ENCODE measurements at places on chromosomes 6 and 20.

- DNase-seq: no peak
These were observed 92.6 kb upstream of the SOX4 start for GRCh38 chr6:21501021-21501354.

DNA sequence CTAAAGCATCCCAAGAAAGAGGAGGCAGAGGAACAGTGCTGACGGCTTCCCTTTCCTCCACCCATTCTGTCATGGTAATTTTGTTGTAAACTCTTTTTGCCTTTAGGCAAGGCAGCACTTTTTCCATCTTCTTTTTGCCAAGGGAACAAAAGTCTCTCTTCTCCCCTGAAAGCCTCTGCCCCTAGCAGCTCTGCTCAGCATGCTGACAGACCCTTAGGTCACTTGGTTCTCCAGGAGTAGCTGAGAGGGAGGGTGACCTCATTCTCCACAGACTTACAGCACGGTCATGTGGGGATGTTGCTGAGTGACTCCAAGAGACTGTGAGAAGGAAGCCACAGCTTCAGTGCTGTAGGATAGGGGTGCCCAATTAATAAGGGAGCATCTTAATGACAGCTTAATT is 81.1 kb upstream of the RALGAPA2 start:
- no peak for DNase-seq

- no peak for DNase-seq
These were observed 454.2 kb downstream of the CD83 start for GRCh38 chr6:14571746-14572145.

- DNase-seq: no peak
These were observed 46.6 kb downstream of the SCGN start for GRCh38 chr6:25698631-25699030.

GRCh38 chr20:19025430-19026120 is 186.9 kb upstream of the SLC24A3 start:
- DNase-seq: no peak

- DNase-seq: no peak
These were observed 11.9 kb upstream of the TNFRSF21 start for GRCh38 chr6:47321577-47321976.

- no peak for DNase-seq
These were observed 577.1 kb downstream of the DOK5 start for GRCh38 chr20:55052459-55052858.

DNA sequence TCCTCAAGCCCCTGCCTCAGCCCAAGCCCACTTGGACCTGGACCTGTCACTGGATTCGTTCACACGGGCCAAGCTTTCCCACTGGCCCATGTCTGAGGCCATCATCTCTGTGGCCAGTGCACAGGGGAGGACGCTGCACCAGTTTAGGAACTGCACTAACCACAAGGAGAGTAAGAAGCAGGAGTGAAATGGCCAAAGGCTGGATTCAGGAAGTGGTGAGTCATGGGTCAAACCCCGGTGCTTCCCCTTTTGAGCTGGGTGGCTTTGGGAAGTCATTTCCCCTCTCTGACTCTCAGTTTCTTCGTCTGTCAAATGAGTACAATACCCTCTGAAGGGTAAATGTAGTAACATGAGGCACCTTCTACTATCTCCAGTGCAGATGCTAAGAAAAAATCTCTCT is 87.9 kb downstream of the CD40 start:
- DNase-seq: no peak

- DNase-seq: no peak
These were observed 229.3 kb downstream of the SYNDIG1 start for GRCh38 chr20:24698706-24699206.

- no peak for DNase-seq
These were observed 192.5 kb upstream of the MAN1A1 start for GRCh38 chr6:119542037-119542436.

DNA sequence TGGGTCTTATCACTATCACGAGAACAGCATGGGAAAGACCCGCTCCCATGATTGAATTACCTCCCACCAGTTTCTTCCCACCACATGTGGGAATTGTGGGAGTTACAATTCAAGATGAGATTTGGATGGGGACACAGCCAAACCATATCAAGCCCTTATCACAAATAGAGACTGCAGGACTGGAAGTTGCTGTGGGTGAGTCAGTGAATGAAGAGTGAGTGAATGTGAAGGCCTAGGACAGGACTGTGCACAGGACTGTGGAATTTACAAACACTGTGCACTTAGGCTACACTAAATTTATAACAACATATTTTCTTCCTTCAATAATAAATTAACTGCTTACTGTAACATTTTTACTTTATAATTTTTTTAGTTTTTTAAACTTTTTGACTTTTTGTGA is 30.2 kb upstream of the BCAS1 start:
- DNase-seq: no peak

- no peak for DNase-seq
These were observed 271.9 kb upstream of the AGPAT4 start for GRCh38 chr6:161545741-161546140.

GRCh38 chr20:17505636-17506517 is 25.3 kb downstream of the BFSP1 start:
- DNase-seq: no peak

- no peak for DNase-seq
These were observed 15.7 kb downstream of the SLC22A1 start for GRCh38 chr6:160137130-160137988.

DNA sequence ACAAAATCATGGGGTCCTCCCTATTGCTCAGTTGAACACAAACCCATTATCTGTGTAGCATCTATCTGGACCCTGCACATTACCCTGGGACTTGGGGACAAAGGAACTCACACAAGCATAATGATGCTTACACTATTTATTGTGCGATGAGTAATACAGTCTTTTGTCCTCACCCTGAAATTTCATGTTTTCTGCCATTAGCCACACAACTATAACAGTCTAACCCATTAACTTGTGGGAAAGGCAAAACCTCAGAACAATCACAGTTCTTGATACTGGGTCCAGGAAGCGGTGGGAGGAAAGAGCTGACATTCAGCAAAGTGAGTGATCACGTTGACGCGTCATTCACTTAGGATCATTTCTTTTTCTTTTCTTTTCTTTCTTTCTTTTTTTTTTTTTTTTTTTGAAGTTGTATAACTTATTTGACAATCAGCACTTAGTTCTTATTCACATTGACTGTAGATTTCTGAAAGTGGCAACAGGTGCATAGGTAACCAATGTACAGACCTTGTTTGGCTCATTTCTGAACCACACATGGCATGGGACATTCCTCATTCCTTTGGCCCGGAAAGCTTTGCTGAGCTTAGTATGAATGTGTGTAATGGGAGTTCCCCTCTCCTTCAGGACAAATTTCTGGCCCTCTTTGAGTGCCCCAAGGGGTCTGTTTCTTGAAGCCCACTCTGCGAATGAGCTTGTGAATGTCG is 94.8 kb upstream of the CNKSR3 start:
- no peak for DNase-seq

DNA sequence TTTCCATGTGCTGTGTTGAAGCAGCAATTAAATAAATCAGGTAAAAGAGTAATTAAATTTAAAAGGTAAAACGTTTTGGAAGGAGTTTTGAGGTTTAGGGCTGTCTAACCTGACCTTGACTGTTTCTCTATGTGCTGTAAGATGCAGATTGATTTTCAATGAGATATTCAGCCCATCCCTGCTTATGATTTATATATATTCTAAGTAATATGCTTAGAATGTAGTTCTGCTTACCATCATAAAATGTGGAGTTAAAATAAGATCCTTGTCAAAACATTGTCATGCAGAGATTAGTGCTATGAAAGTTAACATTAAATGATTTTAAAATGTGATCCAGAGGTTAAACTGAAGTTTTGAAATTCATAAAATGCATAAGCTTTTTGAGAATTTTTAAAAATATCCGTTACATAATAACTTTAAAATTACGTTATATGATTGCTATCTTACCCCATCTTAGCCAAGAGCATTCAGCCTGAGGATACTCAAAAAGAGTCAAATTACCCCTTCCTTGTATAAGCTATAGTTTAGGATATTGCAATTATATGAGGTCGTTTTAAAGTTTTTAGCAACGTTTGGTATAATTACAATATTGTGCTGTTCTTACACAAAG is 122.5 kb downstream of the MTHFD1L start:
- no peak for DNase-seq

GRCh38 chr6:54076159-54076789 is 35.0 kb upstream of the MLIP start:
- DNase-seq: no peak

DNA sequence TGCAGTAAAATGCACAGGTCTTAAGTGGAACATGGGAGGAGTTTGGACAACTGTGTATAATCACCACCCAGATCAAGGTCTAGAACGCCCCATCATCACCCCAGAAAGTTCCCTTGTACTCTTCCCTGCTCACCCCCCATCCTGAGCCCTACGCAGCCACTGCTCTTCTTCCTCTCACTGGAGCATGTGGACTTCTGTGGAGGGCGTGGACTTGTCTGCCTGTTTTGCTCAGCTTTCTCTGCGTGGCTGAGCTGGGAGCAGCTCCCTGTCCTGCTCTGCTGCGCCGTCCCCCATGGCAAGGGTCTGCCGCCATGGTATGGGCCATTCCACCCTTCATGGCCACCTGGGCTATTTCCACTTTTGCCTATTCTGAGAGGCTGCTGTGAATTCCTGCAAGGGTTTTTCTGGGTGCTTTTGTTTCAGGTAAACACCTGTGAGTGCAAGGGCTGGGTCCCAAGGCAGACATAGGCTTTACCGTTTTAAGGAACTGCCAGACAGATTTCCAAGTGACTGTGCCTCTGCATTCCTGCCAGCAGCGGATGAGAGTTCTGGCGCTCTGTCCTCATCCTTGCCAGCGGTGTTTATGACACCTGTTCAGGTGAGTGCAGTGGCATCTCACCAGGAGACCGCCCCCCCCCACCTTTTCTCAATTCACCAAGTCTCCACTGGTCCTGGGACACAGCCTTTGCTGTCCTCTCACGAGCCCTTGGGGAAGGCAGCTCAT is 19.7 kb downstream of the PCK1 start:
- no peak for DNase-seq

DNA sequence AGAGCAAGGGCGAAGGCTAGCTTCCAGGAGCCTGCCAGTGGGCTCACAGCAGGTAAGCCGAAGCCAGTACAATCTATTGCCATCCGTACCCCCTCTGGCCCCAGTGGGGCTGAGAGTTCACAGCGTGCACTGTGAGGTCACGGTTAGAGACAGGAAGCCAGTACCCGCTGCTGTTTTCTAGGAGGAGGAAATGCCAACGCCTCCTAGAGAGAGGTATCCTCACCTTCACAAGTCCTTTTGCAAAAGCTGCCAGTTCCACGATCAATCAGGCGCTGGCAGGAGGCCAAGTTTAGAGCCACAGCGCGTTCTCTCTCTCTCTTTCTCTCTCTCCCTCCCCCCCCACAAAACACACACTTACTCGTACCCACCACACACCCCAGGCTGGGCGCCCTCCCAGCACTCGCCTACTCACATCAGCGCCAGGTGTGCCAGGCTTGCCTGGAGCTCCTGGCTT is 22.5 kb downstream of the COL9A1 start:
- DNase-seq: no peak

- no peak for DNase-seq
These were observed 68.1 kb upstream of the UST start for GRCh38 chr6:148678682-148679081.

All from naive B cell (primary cell).